SJCRH30 (cell line): ENCODE measurements at places on chromosomes 11 and 22. TPM values are rescaled to one million over a fixed set of nuclear protein-coding genes. Genes with fewer than 3 reads are reported as not detected.

The ANKRD49 gene
- 14.5 and 14.9 TPM in 2 replicates for total RNA-seq

DNA sequence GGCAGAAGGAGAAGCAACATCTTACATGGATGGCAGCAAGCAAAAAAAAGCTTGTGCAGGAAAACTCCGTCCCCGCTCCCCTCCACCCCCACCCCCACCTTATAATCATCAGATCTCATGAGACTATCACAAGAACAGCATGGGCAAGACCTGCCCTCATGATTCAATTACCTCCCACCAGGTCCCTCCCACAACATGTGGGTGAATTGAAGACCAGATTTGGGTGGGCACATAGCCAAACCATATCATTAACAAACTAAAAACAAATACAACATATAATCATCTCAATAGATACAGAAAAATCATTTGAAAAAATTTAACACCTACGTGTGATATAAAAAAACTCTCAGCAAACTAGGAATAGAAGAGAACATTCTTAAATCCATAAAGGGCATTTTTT lies 88.8 kb downstream of the BUD13 start:
- no peak overlapping the region for H3K27ac ChIP-seq
- no peak overlapping the region for H3K4me3 ChIP-seq
- no peaks in the 10 kb centered on the region for H3K27me3 ChIP-seq
- no peak for DNase-seq

DNA sequence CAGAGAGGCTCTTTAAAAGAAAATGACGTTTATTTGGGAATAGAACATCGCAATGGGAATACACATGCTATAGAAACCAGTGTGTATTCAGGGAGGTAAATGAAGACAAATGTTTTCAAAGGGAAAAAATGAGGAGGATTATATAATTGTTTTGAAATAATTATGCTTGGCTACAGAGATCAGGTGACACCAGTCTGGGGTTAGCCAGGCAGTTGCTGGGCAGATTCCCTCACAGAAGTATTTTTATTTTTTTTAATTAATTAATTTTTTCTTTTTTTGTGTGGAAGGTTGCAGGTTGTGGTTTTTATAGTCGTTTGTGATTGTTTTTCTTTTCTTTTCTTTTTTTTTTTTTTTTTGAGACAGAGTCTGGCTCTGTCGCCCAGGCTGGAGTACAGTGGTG lies 5.6 kb upstream of the STARD10 start:
- DNase-seq: no peak
- no peaks in the 10 kb centered on the region for H3K36me3 ChIP-seq
- H3K4me3 ChIP-seq: no peak overlapping the region
- no peaks in the 10 kb centered on the region for H3K27me3 ChIP-seq
- H3K4me1 ChIP-seq: no peaks in the 10 kb centered on the region
- no peak overlapping the region for H3K27ac ChIP-seq

The IFITM10 gene
- total RNA-seq: 0.18 and 0.23 TPM in 2 replicates

GRCh38 chr11:118339281-118339961 lies 3.1 kb downstream of the CD3D start:
- no peak overlapping the region for H3K4me3 ChIP-seq
- no peak for DNase-seq
- no peaks in the 10 kb centered on the region for H3K36me3 ChIP-seq
- H3K4me1 ChIP-seq: no peaks in the 10 kb centered on the region
- no peak overlapping the region for H3K27ac ChIP-seq
- no peaks in the 10 kb centered on the region for H3K27me3 ChIP-seq

DNA sequence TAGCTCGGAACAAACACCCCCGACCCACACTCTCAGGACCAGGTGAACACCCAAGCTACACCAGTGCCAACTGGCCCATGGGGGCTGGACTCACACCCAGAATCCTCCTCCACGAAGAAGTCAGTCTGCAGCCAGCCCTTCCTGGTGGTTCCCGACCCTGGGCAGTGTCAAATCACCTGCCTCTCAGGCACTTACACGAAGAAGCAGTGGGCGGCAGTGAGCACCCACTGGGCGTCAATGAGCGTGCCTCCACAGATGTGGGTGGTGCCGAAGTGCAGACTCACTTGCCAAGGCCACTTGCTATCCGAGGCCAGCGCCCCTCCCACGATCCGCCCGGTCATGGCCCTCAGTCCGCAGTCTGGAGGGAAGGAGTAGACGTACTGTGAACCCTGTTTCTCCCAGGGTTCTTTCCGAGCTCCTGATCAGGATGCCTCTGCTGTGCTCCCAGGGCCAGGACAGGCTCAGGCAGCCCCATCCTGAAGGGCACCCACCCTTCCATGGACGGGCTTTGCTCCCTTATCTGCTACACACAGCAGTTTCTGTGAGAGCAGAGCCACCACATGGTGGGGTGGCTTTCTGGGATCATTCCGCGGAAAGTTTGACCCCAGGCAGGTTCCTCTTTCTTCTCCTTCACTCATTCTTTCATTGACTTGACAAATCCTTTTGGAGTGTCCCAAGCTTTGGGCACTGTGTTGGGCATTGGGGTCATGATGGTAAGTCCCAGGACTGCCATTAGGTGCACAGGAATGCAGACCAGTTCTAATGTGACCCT lies 19.4 kb downstream of the TMPRSS13 start:
- DNase-seq: no peak
- no peaks in the 10 kb centered on the region for H3K27me3 ChIP-seq
- no peak overlapping the region for H3K27ac ChIP-seq
- H3K4me3 ChIP-seq: no peak overlapping the region
- H3K4me1 ChIP-seq: peaks cover 15% of the 10 kb centered on the region

- H3K36me3 ChIP-seq: no peaks in the 10 kb centered on the region
- H3K4me3 ChIP-seq: no peak overlapping the region
- H3K27me3 ChIP-seq: no peaks in the 10 kb centered on the region
- peaks cover 30% of the 10 kb centered on the region for H3K4me1 ChIP-seq
- no peak overlapping the region for H3K27ac ChIP-seq
Observed at GRCh38 chr22:27412866-27413445, 388.6 kb downstream of the MN1 start.

- DNase-seq: no peak
- H3K27ac ChIP-seq: no peak overlapping the region
- no peak overlapping the region for H3K4me3 ChIP-seq
- no peaks in the 10 kb centered on the region for H3K27me3 ChIP-seq
- H3K4me1 ChIP-seq: no peaks in the 10 kb centered on the region
Observed at GRCh38 chr11:92048415-92048814, 176.2 kb upstream of the FAT3 start.

The P4HA3 gene
- not detected in 2 replicates for total RNA-seq

- no peak overlapping the region for H3K27ac ChIP-seq
- no peaks in the 10 kb centered on the region for H3K27me3 ChIP-seq
- H3K36me3 ChIP-seq: no peaks in the 10 kb centered on the region
- H3K4me1 ChIP-seq: no peaks in the 10 kb centered on the region; the same call in 1 of the 2 replicates
- DNase-seq: no peak
- no peak overlapping the region for H3K4me3 ChIP-seq
Observed at GRCh38 chr11:66967670-66968425, 7.3 kb upstream of the C11orf86 start.

DNA sequence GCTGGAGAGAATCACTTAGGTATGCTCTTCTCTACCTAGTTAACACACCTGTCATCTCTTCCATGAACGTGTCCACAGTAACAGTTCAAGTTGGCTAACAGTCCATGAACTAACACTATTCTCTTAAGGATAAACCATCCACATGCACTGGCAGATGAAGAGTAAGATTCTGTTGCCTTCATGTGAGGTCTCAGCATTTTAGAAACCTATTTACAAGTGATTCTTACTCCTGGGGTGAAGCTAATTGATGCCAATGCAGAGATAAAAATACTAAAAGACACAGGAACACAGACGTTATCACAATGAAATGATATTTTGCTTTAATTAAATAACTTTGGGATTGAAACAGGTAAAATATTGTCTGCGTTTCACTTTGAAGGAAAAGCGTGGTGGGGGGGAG lies 1.3 kb downstream of the LRRC4C start:
- no peak overlapping the region for H3K4me3 ChIP-seq
- no peaks in the 10 kb centered on the region for H3K4me1 ChIP-seq
- no peak for DNase-seq

The EFCAB6 gene
- total RNA-seq: not detected in 2 replicates

GRCh38 chr11:58726737-58727414 lies 4.9 kb downstream of the GLYAT start:
- H3K4me3 ChIP-seq: no peak overlapping the region
- no peaks in the 10 kb centered on the region for H3K27me3 ChIP-seq
- no peak overlapping the region for H3K27ac ChIP-seq
- DNase-seq: no peak
- no peaks in the 10 kb centered on the region for H3K36me3 ChIP-seq
- H3K4me1 ChIP-seq: no peaks in the 10 kb centered on the region

The LRRN4CL gene
- 0.55 and 0.73 TPM in 2 replicates for total RNA-seq

DNA sequence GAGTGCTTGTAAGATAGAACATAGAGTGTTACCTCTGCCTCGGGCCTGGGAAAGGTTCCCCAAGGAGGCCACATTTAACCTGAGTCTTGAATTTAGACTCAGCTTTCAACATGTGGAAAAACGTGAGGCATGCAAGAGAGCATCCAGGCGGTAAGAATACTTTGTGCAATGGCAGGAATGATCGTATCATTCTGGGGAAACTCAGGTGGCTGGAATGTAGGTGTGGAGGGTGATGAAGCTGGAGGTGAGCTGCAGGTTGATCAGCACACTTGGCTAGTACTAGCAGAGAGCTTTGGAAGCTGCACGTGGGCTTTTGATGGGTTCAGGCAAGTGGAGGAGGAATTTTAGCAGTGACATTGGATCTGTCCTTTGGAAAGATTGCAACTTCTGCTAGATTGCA lies 270.3 kb upstream of the RAG2 start:
- no peaks in the 10 kb centered on the region for H3K4me1 ChIP-seq
- DNase-seq: no peak
- H3K4me3 ChIP-seq: no peak overlapping the region

DNA sequence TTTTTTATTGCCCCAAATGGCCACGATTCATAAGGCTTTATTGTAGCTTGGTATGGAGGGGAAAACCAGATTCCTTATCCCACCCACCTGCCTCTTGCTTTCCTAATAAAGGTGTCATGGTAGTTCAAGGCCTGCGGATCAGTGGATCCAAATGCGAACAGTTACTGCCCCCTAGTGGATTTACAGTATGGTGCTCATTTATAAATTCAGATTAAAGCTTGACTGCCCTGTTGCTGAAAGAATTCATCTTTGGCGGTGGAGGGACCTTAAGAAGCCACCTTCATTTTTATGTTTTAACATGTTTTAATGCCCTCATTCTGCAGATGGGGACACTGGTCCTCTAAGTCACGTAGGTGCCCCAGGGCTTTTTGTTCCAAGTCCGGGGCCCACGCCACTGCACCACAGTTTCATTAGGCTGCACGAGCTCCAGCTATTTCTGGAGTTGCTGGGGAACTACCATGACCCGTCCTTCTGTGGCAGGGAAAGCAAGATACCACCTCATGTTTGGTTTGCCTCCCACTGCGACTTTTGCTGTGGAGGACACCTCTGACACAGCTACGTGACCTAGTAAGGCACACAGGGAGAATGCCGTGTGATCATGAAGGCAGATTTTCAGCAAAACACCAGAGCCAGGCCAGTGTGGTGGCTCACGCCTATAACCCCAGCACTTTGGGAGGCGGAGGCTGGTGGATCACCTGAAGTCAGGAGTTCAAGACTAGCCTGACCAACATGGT lies 15.6 kb upstream of the INCENP start:
- DNase-seq: peak; percentile 77
- H3K36me3 ChIP-seq: no peaks in the 10 kb centered on the region
- no peaks in the 10 kb centered on the region for H3K27me3 ChIP-seq
- H3K27ac ChIP-seq: no peak overlapping the region

DNA sequence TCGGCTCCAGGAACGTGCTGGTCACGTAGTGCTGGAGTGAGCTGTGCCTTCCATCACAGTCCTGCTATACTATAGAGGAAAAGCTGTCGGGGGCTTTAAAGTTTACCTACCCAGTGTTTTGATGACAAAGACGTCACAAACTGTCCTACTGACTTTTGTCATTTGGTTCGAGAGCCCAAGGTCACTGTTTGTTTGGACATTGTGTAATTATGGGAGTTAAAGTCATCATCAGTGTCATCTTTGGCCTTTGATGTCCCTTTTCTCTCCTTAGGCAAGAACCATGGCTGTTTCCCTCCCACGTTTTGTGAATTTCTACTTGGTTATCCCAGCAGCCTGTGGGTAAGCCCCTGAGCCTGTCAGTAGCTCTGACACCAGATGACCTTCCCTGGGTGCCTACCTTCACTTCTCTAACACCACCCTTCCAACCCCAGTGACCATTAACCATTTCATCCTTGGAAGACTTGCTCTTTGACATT lies 59.3 kb downstream of the SLC1A2 start:
- DNase-seq: no peak
- H3K4me1 ChIP-seq: no peaks in the 10 kb centered on the region
- H3K27ac ChIP-seq: no peak overlapping the region
- no peaks in the 10 kb centered on the region for H3K27me3 ChIP-seq
- no peak overlapping the region for H3K4me3 ChIP-seq
- no peaks in the 10 kb centered on the region for H3K36me3 ChIP-seq

DNA sequence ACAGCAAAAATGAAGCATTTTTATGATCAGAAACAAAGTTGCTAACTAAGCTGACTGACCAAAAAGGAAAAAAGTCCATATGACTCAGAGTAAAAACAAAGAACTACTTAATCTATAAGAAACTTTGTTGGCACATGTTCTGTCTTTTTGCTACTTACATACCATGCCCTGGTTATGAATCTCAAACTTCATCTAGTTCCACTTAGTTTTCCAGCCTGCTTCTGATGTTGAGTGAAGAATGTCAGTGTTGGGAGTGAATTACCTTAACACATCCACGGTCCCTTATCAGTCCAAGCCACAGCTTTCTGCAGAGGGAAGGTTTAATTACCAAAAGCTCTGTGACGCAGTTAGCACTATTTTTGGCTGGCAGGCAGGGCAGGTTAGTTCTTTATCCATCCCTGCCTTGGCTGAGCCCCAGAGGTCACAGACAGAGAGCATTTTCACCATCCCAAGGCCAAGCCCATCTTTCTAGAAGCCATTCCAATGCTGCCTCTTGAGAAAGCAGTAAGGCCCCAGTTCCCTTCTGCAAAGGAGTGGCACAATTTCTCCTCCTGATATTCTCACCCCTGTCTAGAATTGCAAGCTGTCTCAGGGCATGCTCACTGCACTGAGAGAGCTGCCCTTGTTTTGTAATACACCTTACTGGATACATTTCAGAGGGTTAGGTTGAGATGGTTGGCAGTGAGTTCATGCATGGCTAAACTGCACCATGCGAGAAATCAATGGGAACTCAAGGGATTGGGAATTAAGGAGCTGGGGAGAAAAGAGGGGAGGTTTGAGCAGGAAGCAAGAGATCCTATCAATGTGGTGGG lies 67.1 kb downstream of the SLC1A2 start:
- DNase-seq: no peak
- no peaks in the 10 kb centered on the region for H3K27me3 ChIP-seq
- H3K4me1 ChIP-seq: no peaks in the 10 kb centered on the region
